ENCODE measurements at places on chromosomes 16 and 17.

GRCh38 chr16:74019612-74020011 is 277.0 kb upstream of the PSMD7 start:
- no peak overlapping the region for H3K4me3 ChIP-seq
- DNase-seq: no peak
- H3K27me3 ChIP-seq: no peaks in the 10 kb centered on the region

GRCh38 chr16:19309178-19309577 is 23.6 kb downstream of the CLEC19A start:
- no peak overlapping the region for H3K4me3 ChIP-seq
- H3K27me3 ChIP-seq: no peaks in the 10 kb centered on the region
- H3K27ac ChIP-seq: no peak overlapping the region
- DNase-seq: no peak

DNA sequence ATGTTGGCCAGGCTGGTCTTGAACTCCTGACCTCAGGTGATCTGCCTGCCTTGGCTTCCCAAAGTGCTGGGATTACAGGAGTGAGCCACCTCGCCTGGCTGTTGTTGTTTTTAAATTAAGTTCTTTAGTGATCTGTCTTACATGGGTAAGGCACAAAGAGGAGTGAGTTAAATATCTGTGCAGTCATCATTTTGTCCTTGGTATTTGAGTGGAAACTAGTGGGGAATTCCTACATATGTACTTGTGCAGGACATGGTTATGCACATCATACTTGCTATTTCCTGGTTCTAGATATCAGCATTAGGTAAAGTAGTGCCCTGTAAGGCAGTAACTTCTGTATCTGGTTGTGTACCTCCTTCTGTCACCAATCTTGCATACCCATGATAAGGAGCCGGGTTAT is 3.7 kb downstream of the KPNB1 start:
- H3K4me3 ChIP-seq: no peak overlapping the region
- H3K27ac ChIP-seq: no peak overlapping the region
- peaks cover 49% of the 10 kb centered on the region for H3K36me3 ChIP-seq
- no peak for DNase-seq
- H3K27me3 ChIP-seq: no peaks in the 10 kb centered on the region
- no peaks in the 10 kb centered on the region for H3K4me1 ChIP-seq

- no peaks in the 10 kb centered on the region for H3K27me3 ChIP-seq
- no peak overlapping the region for H3K4me3 ChIP-seq
- H3K36me3 ChIP-seq: peaks cover 48% of the 10 kb centered on the region
- no peak overlapping the region for H3K27ac ChIP-seq
Observed at GRCh38 chr16:3485097-3485745, 10.1 kb downstream of the C16orf90 start.

- no peak for DNase-seq
- no peaks in the 10 kb centered on the region for H3K27me3 ChIP-seq
- no peaks in the 10 kb centered on the region for H3K36me3 ChIP-seq
- H3K27ac ChIP-seq: no peak overlapping the region
- H3K4me1 ChIP-seq: peaks cover 8% of the 10 kb centered on the region
Observed at GRCh38 chr16:11242658-11243057, 13.3 kb downstream of the SOCS1 start.

Data from right lobe of liver (tissue), 6 donors.